ENCODE measurements at places on chromosomes 4 and X.

GRCh38 chrX:56759736-56760409 lies 30.8 kb downstream of the NBDY start:
- DNase-seq = no peak

DNA sequence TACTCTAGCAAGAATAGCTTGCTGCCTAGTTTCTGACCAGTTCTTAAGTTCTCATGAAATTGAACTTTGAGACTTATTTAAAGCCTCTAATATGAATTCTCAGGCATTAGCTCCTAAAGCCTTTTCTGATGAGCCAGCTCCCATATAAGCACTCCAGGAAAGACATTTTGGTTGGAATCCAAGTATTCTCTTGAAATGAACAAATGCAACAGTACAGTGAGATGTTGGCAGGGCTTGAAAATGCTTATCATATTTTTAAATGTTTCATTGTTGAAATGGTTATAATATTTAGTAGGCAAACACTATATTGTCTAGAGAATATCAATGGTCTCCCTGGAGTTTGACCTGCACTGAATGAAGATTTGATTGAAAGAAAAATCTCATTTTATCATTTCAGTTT lies 240.3 kb downstream of the ANK2 start:
- peak; percentile 83 for DNase-seq

GRCh38 chr4:68184923-68185322 lies 55.3 kb upstream of the TMPRSS11F start:
- DNase-seq = no peak

DNA sequence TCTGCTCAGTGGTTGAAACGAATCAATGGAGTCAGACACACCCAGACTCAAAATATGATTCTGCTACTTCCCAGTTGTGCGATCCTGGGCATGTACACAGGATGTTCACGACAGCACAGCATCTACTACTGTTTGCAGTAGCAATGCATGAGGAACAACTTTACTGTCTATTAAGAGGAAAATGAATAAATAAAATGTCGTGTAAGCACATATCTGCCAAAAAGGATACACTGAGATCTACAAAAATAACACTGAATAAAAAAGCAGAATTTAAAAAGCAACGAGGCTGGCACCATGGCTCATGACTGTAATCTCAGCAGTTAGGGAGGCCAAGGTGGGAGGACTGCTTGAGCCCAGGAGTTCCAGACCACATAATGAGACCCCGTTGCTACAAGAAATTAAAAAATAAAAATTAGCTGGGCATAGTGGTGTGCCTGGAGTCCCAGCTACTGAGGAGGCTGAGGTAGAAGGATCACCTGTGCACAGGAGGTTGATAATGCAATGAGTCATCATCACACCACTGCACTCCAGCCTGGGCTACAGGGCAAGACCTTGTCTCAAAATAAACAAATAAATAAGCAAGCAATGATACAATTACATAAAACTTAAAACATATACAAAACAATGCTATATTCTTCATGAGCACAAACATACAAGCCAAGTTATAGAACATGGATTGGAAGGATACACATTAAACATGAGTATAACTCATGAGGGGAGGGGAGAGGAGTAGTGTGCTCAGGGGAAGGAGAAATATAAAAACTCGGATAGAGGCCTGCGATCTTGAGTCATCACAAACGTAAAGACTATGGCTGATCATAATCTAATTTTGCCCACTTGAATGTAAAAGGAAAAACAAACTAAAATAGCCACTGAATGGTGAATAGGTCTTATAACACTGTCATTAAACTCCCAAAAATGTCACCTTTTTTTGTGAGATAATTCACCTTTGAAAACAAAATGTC lies 8.6 kb downstream of the CFAP97 start:
- DNase-seq = no peak
